Thyroid gland (tissue), 4 donors: ENCODE measurements at places on chromosomes 4 and X. TPM values are rescaled to one million over a fixed set of nuclear protein-coding genes. Genes with fewer than 3 reads are reported as not detected.

Gene GPM6B
- 6.2 TPM for total RNA-seq

GRCh38 chr4:186820391-186820891 is 96.8 kb upstream of the FAT1 start:
- no peaks in the 10 kb centered on the region for H3K27me3 ChIP-seq
- no peak overlapping the region for H3K4me3 ChIP-seq
- no peak overlapping the region for H3K27ac ChIP-seq
- peak; percentile 11 for DNase-seq
- no peaks in the 10 kb centered on the region for H3K4me1 ChIP-seq

GRCh38 chr4:123055943-123056342 is 133.5 kb upstream of the NUDT6 start:
- H3K4me1 ChIP-seq: no peaks in the 10 kb centered on the region
- H3K4me3 ChIP-seq: no peak overlapping the region

GRCh38 chr4:119313237-119313636 is 8.7 kb downstream of the FABP2 start:
- no peak overlapping the region for H3K4me3 ChIP-seq
- DNase-seq: no peak
- no peak overlapping the region for H3K27ac ChIP-seq
